ENCODE measurements at places on chromosomes 2 and 18. TPM values are rescaled to one million over a fixed set of nuclear protein-coding genes. Genes with fewer than 3 reads are reported as not detected.

DNA sequence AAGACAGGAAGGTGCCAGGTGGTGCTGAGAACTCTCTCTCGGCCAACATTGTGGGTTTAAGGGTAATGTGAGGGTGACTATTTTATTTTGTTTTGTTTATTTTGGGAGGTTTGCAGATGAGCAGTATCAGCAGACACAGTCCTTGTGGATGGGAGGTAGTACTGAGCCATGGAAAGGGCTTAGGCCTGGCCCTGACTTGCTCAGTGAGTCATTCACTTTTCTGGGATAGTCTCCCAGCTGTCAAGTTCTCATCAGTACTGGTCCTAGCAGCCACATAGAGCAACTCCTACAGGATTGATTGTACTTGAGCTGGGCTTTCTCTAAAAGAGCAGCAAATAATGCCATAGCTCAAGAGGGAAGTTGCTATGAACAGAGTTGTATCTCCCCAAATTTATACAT is 175.2 kb downstream of the LOXHD1 start:
- no peak for DNase-seq

DNA sequence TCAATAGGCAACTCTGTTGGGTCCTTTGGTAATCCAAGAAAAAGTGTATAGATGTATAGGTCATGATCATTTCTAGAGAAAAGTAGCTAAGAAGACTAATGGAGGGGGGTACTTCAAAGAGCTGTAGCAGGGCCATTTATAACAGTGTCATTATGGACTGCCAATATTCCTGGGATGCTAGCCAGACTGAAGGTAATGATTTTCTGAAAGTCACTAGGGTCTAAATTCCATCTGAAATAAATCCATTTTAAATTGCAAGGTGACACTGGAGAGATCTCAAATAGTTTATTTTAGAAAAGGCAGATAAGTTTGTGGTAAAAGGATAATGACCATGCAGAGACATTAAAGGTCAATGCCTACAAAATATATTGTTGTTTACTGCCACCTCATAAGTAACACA is 4.5 kb upstream of the SPC25 start:
- no peak for DNase-seq

DNA sequence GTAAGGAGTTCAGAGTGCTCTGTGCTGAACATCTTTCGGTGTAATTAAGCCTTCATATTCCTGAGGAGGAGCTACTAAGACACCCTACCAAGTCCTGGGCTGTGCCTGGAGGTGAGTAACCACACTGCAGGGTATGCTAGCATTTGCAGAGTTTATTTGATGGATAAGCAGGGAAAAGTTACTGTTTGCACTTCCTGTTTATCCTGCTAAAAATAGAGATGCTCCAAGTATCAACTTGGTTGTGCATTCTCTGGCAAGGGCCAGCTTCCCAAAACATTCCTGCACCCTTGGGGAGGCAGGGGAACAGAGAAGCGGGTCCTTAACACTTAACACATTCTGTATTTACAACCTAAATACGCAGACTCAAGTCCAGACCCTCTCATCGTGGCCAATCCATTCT is 49.8 kb downstream of the PARD6G start:
- no peak for DNase-seq

GRCh38 chr18:75504469-75504868 is 77.0 kb upstream of the SMIM21 start:
- peak; percentile 45 for DNase-seq

The FAP gene
- polyA plus RNA-seq: 24.6 TPM

Measured in left lung (tissue), 14 donors.